ENCODE measurements at places on chromosomes 16 and 17. TPM values are rescaled to one million over a fixed set of nuclear protein-coding genes. Genes with fewer than 3 reads are reported as not detected.

GRCh38 chr16:70688246-70688742 is 2.4 kb upstream of the MTSS2 start:
- H3K27me3 ChIP-seq, result no peaks in the 10 kb centered on the region
- H3K4me1 ChIP-seq, result peaks cover 86% of the 10 kb centered on the region
- H3K27ac ChIP-seq, result peak overlapping the region; percentile 86
- H3K36me3 ChIP-seq, result peaks cover 4% of the 10 kb centered on the region
- DNase-seq, result peak; percentile 73

DNA sequence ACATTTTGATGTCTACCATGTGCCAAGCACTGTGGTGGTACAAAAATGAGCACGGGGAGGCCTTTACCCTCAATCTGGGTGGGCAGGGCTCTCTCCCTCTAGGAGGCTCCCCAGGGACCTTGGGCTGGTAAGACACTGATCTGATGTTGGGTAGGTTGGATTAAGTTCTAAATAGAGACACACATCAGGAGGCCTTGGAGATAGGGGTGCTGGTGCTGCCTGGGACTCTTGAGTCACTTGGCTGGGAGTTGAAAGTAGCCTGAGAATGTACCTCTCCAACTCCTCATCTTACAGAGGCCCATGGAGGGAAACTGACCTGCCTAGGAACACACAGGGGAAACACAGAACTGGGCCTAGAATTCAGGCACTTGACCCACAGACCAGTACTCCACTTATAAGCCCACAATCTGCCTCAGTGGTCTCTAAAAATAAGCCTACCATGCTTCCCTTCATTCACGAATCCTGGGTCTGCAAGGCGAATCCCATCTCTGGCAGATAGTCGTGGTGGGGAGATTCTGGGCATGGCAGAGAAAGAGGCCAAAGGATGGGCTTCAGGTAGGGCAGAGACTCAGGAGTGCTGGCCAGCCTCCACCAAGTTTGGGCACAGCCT is 1.8 kb upstream of the NEUROD2 start:
- no peak overlapping the region for H3K4me3 ChIP-seq
- no peak for DNase-seq
- peaks cover 39% of the 10 kb centered on the region for H3K27me3 ChIP-seq

DNA sequence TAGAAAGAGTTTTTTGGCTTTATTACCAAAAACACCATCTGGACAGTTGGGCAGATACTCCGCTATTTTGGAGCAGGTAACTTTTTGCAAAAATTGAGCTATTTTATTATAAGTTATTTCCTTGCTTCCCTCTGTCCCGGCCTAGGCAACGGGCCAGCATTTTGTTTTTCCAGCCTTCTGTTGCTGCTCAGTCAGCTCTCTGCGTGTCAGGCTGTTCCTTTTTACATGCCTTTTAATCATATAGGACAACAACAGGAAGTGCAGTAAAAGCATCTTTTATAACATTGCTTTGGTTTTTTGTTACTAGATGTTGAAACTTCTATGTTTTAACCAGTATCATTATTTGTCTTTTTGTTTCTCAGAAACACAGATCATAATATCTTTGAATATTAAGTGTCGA is 30.4 kb downstream of the PPM1D start:
- DNase-seq, result peak; percentile 23
- no peak overlapping the region for H3K4me3 ChIP-seq
- H3K27ac ChIP-seq, result peak overlapping the region; percentile 20
- no peaks in the 10 kb centered on the region for H3K27me3 ChIP-seq

GRCh38 chr17:81666342-81667191 is at the start of the genes CCDC137 and OXLD1:
Gene CCDC137 (plus strand): TSS chr17:81666737. CDS start chr17:81666767, 30 bp downstream.
Gene OXLD1 (minus strand): TSS chr17:81666605. CDS start chr17:81666577, 28 bp downstream.
- DNase-seq, result peak; percentile 98
- H3K4me3 ChIP-seq, result peak within 1 kb of the TSS; percentile 100

GRCh38 chr16:22397931-22398330 is 23.5 kb upstream of the CDR2 start:
- no peak for DNase-seq
- no peak overlapping the region for H3K4me3 ChIP-seq
- peaks cover 5% of the 10 kb centered on the region for H3K4me1 ChIP-seq
- H3K36me3 ChIP-seq, result no peaks in the 10 kb centered on the region

Gene SULT1A4
- 5.7 TPM for total RNA-seq

DNA sequence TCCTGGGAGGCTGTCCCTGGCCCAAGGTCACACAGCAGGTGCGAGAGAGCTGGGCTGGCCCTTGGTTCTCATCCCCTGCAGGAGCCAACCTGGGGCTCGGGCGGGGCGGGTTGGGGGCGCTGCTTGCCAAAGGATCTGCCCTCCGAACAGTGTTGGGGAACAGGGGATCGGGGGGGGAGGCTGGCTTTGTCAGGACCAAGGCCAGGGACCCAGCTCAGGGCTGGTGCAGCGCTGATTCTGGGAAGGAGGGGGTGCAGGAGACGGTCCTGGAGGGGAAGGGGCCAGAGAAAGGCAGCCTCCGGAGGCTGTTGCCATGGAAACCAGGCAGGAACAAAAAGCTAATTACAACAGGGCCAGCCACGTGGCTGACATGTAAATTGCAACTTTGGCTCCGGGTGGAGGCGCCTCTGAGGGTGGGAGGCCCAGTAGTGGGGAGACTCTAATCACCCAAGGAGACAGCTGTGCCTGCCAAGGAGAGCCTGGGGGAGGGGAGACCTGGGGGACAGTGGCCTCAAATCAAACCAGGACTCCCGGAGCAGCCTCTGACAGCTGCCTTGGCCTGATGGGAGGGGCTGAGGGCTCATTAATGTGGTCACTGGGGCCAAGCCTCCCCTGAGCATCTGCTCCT is 1.3 kb downstream of the TUBB3 start:
- no peak overlapping the region for H3K27ac ChIP-seq
- peaks cover 6% of the 10 kb centered on the region for H3K4me1 ChIP-seq
- H3K27me3 ChIP-seq, result no peaks in the 10 kb centered on the region
- H3K4me3 ChIP-seq, result no peak overlapping the region
- no peak for DNase-seq

DNA sequence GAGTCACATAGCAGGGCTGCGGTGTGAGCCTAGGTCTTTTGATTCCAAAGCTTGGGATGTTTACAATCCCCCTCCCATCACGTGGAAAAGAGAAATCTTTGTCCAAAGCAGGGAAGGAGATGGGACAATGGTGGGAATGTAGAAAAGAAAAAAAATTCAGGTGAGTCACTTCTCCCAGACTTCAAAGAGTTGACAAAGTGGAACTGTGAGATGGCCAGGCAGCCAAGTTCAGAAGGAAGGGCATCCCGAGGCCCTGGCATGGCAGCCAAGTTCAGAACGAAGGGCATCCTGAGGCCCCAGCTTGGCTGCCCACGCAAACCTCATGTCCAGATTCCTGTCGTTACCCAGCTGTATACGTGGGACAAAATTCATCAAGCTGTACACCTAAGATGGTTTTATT is 47.5 kb downstream of the FOXL1 start:
- no peaks in the 10 kb centered on the region for H3K36me3 ChIP-seq
- no peaks in the 10 kb centered on the region for H3K27me3 ChIP-seq
- no peak overlapping the region for H3K4me3 ChIP-seq
- H3K27ac ChIP-seq, result no peak overlapping the region

GRCh38 chr17:32016231-32016630 is 9.0 kb downstream of the LRRC37B start:
- H3K27me3 ChIP-seq, result no peaks in the 10 kb centered on the region
- peaks cover 18% of the 10 kb centered on the region for H3K36me3 ChIP-seq
- peak overlapping the region; percentile 15 for H3K4me3 ChIP-seq
- DNase-seq, result no peak

Gene TBC1D3C
- total RNA-seq, result not detected

Gene PRRT2
- 0.80 TPM for total RNA-seq

Gene SOX8
- 0.74 TPM for total RNA-seq

Gene NECAB2
- not detected for total RNA-seq

GRCh38 chr16:86222965-86223551 is 287.3 kb upstream of the FOXF1 start:
- H3K4me3 ChIP-seq, result no peak overlapping the region
- peaks cover 12% of the 10 kb centered on the region for H3K27me3 ChIP-seq
- H3K4me1 ChIP-seq, result no peaks in the 10 kb centered on the region
- no peak for DNase-seq
